ENCODE measurements at places on chromosomes 1 and 21. TPM values are rescaled to one million over a fixed set of nuclear protein-coding genes. Genes with fewer than 3 reads are reported as not detected.

ANKRD34A gene
- total RNA-seq = 1.3 TPM

MCOLN3 gene
- total RNA-seq = 17.0 TPM

CDA gene
- total RNA-seq = 2.8 TPM

SH2D5 gene
- total RNA-seq = 65.3 TPM

LRRC3 gene
- total RNA-seq = 3.5 TPM
